ENCODE measurements at places on chromosomes 13 and 19.

DNA sequence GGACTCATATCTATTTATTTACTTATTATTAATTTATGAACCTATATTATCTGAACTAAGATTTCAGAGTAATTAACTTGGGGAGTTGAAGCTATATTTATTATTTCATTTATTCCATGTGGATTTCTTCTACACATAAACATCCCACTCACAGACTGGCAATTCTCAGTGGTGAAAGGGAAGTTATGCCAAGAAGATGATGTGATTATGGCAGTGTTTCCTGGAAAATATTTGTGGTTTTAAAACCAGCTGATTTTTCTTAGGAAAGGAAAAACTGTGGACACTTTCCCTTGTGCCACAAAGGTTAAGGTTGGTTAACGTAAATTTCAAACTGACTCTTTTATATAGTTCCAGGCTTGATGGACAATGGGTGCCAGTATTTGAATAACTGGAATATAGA, 513.1 kb downstream of the SLITRK6 start:
- no peak for DNase-seq

DNA sequence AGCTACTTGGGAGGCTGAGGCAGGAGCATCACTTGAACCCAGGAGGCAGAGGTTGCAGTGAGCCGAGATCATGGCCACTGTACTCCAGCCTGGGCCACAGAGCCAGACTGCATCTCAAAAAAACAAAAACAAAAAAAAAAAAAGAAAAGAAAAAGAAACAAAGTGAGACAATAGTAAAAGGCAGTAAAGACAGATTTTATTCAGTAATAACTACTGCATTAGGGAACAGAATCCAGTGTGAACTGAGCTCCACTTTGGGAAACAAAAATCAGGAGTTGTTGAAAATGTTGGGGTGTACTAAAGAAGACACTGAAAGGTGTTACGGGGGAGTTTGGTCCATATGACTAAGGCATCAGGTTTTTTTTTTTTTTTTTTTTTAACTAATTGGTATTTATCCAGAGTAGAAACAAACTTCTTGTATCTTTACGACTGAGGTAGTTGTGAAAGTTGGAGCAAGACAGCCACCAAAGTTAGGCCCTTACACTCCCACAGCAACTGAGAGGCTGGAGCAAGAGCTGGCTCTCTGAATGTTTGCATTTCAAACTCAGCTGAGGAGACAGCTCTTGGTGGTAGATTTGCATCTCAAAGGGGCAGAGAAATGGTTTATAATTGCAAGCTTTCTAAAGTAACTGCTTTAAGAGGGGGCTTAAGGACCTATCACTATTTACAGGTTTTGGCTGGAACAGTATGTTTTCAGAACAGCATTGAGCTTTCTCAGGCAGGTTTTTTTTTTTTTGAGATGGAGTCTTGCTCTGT, 24.2 kb downstream of the ZNF607 start:
- no peak for DNase-seq

- no peak for DNase-seq
Observed at GRCh38 chr13:77513719-77514335, 21.7 kb upstream of the SCEL start.

GRCh38 chr19:56167064-56167578, 8.7 kb upstream of the GALP start:
- no peak for DNase-seq

- no peak for DNase-seq
Observed at GRCh38 chr19:18167011-18167410, 6.6 kb upstream of the IFI30 start.

GRCh38 chr13:30510811-30511371, 45.2 kb upstream of the HMGB1 start:
- DNase-seq = no peak

- DNase-seq = no peak
Observed at GRCh38 chr13:99043831-99044231, 66.0 kb upstream of the DOCK9 start.

- no peak for DNase-seq
Observed at GRCh38 chr13:113402471-113403254, 38.7 kb upstream of the GRTP1 start.

DNA sequence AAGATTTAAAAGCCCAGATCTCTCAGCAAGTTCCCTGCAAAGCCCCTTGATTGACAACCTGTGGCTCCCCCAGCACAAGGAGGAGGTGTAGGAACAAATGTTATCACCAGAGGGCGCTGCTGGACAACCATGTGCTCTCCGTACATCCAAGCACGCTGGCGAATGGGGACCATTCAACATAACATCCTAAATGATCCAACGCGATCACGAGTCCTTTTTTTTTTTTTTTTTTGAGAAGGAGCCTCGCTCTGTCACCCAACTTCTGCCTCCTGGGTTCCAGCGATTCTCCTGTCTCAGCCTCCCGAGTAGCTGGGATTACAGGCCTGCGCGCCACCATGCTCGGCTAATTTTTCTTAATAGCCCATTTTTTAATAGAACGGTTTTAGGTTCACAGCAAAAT, 52.0 kb downstream of the NWD1 start:
- peak; percentile 68 for DNase-seq

GRCh38 chr13:38121267-38121666, 228.4 kb upstream of the UFM1 start:
- DNase-seq = no peak

GRCh38 chr19:6803036-6803404, 30.5 kb downstream of the VAV1 start:
- no peak for DNase-seq

GRCh38 chr13:100506600-100507422, 81.8 kb downstream of the GGACT start:
- no peak for DNase-seq

DNA sequence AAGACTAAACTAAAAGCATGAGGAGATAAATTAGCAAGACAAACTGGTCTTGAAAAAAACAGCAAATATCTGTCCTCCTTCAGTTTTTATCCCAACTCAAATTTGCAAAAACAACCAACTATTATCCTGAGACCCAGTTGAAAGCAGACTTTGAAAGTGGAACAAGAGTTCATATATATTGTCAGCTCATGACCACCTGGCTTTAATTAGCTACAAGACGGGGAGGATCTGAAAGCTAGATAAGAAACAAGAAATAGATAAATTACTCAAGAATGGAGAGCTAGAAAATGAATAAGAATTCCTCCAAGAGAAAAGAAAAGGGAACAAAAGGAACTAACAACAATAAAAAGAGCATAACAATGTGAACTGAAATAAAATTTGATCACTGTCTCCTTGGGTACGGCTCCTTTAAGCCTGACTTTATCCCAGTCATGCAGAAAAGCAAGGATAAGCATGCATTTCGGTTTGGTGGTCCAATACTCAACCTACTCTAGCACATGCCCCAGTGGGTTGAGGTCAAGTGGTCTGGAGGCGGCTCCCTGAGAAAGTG, 246.9 kb downstream of the DCLK1 start:
- no peak for DNase-seq

GRCh38 chr13:97528518-97528917, 94.5 kb downstream of the RAP2A start:
- DNase-seq = no peak

- no peak for DNase-seq
Observed at GRCh38 chr13:47085346-47085745, 188.5 kb upstream of the HTR2A start.

GRCh38 chr19:13207846-13208671, 57.8 kb downstream of the IER2 start:
- peak; percentile 59 for DNase-seq

DNA sequence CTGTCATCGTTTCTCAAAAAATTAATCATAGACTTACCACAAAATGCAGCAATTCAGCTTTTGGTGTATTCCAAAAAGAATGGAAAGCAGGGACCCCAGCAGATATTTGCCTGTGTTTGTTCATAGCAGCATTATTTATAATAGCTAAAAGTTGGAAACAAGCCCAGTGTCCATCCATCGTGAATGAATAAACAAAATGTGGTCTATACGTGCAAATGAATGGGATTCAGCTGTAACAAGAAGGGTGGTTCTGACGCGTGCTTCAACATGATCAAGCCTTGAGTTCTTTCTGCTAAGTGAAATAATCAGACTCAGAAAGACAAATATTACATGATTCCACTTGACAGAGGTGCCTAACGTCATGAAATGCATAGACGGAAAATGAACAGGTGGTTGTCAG, 36.4 kb downstream of the PSG11 start:
- DNase-seq = no peak

DNA sequence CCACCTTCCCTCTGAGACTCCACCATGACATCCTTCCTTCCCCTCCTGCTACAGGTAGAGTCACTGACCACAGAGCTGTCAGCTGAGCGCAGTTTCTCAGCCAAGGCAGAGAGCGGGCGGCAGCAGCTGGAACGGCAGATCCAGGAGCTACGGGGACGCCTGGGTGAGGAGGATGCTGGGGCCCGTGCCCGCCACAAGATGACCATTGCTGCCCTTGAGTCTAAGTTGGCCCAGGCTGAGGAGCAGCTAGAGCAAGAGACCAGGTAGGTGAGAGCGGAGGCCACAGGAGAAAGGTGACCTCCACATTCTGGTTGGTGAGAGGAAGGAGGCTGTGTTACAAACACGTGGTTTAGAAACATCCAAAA, 27.6 kb downstream of the KCNC3 start:
- no peak for DNase-seq

DNA sequence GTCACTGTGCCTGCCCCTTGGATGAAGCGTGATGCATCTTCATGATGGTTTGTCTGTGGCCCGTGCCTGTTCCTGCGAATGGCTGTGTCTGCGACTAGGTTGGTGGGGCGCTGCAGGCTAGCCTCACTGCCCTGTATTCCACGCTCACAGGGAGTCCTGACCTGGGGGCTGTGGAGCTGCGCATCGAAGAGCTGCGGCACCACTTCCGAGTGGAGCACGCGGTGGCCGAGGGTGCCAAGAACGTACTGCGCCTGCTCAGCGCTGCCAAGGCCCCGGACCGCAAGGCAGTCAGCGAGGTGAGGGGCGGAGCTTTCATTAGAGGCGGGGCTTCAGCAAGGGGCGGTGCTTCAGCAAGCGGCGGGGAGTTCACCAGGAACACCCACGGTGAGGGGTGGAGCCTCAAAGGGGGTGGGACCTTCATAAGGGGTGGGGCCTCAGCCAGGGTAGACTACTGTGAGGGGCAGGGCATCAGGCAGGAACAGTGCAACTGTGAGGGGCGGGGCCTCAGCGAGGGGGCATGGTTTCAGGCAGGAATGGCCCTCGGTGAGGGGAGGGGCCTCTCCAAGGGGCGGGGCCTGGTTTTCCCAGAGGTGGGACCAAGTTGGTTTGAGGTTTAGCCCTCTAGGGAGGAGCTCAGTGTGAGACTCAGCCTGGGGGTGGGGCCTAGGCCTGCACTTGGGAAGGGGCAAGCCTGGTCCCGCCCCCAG, 17.2 kb downstream of the PKN1 start:
- peak; percentile 46 for DNase-seq

- no peak for DNase-seq
Observed at GRCh38 chr19:14763497-14764145, 14.7 kb downstream of the ADGRE2 start.

- DNase-seq = peak; percentile 52
Observed at GRCh38 chr13:40026741-40027140, 371.3 kb downstream of the COG6 start.

DNA sequence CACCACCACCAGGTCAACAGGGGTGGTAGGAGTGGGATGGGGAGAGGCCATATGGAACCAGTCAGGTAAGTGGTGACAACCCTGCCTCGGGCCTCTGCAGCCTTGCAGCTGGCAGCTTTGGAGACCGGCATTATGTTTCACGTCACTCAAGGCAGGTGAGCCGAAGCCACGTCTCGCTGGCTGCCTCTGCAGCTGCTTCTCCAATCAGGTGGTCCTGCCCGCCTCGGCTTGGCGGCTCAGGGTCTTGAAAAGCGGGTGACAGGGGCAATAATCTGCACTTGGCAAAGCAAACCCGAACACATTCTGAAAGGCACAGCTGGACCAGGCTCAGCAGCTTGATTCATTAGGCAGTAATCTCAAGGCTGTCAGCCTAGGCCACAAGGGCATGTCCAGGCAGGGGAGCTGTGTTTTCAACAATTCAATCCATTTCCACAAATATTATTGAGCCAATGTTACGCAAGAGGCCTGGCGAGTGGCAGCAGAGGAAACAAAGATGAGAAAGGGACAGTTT, 77.4 kb upstream of the PCDH8 start:
- DNase-seq = no peak

- DNase-seq = no peak
Observed at GRCh38 chr13:53848366-53848961, 819.9 kb downstream of the OLFM4 start.

- no peak for DNase-seq
Observed at GRCh38 chr19:15779756-15780476, 7.5 kb upstream of the OR10H5 start.

GRCh38 chr13:32314271-32315237, 609 bp downstream of the ZAR1L start:
- peak; percentile 56 for DNase-seq

GRCh38 chr13:37534676-37535075, 63.9 kb downstream of the POSTN start:
- DNase-seq = no peak

GRCh38 chr19:44582581-44583265, 30.6 kb upstream of the IGSF23 start:
- DNase-seq = no peak

DNA sequence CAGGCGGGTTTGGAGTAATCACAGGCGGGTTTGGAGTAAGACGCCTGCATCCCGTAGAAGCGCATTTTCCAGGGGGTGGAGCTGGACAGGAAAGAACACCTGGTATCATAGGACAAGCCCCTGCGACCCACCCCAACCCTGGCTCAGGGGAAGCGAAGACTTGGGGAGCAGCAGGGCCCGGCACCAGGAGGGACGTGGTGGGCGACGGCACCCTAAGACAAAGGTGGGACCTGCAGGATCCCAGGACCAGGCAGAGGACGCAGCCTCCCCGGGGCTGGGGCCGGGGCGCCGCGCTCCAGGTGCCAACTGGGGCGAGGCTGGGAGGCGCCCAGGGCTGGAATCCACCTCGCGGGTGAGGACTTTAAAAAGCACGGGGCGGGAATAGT, 520 bp downstream of the ZNF600 start:
- DNase-seq = no peak

DNA sequence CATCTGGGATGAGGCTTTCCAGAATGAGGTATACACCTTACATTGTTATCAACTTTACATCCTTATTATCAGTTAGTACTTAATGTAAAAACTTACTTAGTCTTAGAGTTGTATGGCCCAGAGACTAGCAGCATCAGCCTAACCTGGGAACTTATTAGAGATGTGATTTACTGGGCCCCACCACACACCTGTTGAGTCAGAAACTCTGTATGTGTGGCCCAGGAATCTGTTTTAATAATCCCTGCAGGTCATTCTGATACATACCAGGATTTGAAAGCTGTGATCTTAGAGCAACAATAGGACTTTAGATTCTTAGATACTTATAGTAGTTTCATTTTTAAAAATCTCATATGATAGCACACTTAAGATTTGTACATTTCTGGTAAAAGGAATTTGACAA, 17.4 kb downstream of the FNDC3A start:
- DNase-seq = no peak

Data from activated CD4-positive, alpha-beta T cell treated with anti-CD3 and anti-CD28 coated beads, Interleukin-2, amount 50 U/mL, for 4 hours (primary cell).